ENCODE measurements at places on chromosomes 3 and 15. TPM values are rescaled to one million over a fixed set of nuclear protein-coding genes. Genes with fewer than 3 reads are reported as not detected.

The C3orf22 gene
- polyA plus RNA-seq: 0.09 TPM

The PTH1R gene
- polyA plus RNA-seq: 32.0 TPM

The GOLGA6L9 gene
- 21.7 TPM for polyA plus RNA-seq

The SAMD7 gene
- not detected for polyA plus RNA-seq

The OSTN gene
- not detected for polyA plus RNA-seq

The TLR9 gene
- polyA plus RNA-seq: 0.05 TPM

The DNAH12 gene
- 1.7 TPM for polyA plus RNA-seq

The MESP2 gene
- polyA plus RNA-seq: not detected

The TRPM1 gene
- polyA plus RNA-seq: not detected

The MEIS2 gene
- polyA plus RNA-seq: 30.5 TPM
